ENCODE measurements at places on chromosomes 5 and 9. TPM values are rescaled to one million over a fixed set of nuclear protein-coding genes. Genes with fewer than 3 reads are reported as not detected.

- DNase-seq, result peak; percentile 59
Measured at GRCh38 chr5:36569491-36569890, 36.9 kb upstream of the SLC1A3 start.

- DNase-seq, result no peak
Measured at GRCh38 chr5:122310889-122311288, 1.1 kb upstream of the SNCAIP start.

GRCh38 chr5:41834506-41834905 is 35.7 kb downstream of the OXCT1 start:
- DNase-seq, result no peak

- DNase-seq, result no peak
Measured at GRCh38 chr5:37121465-37121864, 127.7 kb downstream of the CPLANE1 start.

GRCh38 chr5:181243018-181243563 is 615 bp downstream of the RACK1 start:
- no peak for DNase-seq

GRCh38 chr5:21173036-21173435 is 1185.0 kb upstream of the CDH18 start:
- no peak for DNase-seq

GRCh38 chr5:119439140-119439631 is 13.1 kb upstream of the HSD17B4 start:
- no peak for DNase-seq

The MEF2C gene
- 97.3 TPM for total RNA-seq

The ANKRD18B gene
- total RNA-seq, result 1.2 TPM

The ARID3C gene
- total RNA-seq, result 1.2 TPM

The COL23A1 gene
- total RNA-seq, result 10.7 TPM

The LCN1 gene
- total RNA-seq, result not detected
